Liver (tissue), 10 donors: ENCODE measurements at places on chromosomes 16 and 17.

DNA sequence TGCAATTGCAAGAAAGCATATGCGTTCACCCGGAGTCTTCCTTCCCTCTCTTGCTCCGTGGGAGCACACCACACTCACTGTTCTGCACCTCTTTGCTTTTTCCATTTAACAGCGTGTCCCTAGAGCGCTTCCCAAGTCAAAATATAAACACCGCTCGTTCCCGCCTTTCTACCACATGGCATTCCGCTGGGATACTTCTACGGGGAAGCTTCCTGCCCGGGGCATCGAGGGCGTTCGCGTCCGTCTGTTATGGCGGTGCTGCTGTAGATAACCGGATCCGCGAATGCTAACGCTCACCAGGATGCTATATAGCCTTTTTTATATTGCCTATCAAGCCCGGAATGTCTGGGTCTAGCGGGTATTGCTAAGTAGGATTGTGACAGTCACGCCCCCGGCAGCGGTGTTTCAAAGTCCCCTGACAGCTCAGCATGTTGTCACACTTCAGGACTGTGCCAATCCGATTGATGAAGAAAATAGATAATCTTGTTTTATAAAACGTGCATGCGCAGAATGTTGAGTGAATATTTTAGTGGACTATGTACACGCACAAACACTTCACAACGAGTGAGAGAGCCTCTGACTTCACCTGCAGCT is 31.0 kb downstream of the CCDC40 start:
- DNase-seq: no peak

GRCh38 chr17:20123209-20123608 is 114.0 kb downstream of the SPECC1 start:
- DNase-seq: no peak

GRCh38 chr16:83955218-83956130 is 2.4 kb downstream of the OSGIN1 start:
- no peak for DNase-seq

DNA sequence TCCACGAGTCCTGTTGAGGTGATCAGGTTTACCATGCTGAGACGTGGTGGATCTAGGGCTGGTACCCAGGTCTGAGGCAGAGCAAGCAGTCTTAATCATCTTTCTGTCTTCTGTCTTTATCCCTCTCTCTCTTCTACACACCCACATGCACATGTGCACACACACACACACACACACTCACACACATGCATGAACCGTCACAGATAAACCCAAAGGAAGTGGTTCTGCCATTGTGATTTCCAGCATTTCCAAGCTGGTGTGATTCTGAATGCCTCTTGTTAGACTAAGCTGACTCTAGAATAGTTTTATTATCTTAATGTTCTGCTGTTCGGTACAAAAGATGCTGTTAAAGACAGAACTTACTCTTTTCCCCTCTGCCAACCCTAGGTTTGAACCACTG is 411.8 kb upstream of the SALL1 start:
- DNase-seq: no peak

DNA sequence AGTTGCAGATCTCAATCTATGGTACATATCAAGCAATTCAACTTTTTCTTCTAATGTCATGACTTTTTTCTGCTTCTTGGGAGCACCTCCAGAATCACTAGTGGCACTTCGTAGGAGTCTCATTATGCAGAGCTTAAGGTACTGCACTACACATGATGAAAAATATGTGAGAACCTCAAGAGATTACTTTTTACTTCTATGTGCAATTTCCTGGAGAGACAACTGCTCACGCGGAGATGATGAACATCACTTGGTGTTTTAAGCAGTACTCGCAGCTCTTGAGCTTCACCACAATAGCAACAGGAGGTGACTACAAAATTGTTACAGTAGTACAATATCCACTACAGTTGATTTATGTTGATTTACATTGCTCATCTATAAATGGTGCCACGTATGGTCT is 79.7 kb downstream of the MRTFB start:
- no peak for DNase-seq

DNA sequence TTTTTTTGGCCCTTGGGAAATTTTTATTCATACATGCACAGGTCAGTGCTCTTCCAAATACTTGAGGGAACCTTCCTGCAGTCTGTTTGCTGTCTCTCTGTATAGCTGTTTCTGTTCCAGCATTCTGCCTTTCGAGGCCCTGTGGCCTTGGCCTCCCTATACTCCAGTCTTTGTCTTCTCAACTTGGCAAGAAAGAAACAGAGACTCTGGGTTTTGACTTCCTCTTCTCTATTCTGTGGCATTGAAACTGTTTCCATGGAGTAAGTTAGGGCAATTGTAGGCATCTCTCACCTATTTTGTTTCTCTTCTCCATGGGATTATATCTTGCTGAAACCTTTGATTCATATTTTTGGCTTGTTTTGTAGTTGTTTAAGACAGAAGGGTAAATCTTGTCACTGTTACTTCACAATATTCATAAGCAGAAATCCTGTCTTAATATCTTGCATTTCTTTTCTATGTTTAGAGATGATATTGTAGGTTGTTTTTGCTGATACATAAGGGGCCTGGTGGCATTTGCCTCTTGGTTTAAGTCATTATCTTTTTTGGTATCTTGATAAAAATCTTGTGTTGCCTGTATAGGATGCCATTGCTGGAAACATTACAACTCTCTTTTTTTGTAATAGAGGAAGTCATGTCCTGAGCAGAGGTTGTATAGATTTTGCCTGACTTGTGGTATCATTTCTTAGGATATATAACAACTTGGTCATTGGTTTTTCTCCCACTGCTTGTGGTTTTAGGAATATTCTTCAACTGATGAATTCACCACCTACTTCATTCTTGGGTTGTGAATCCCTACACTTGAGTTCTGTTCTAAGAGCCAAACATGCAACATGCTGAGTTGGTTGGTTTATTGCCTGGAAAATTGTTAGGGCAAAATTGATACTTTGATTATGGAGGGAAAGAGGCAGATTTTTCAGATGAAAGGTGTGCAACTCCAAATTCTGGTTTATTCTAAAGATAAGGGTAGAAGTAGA is 168.6 kb downstream of the FTO start:
- DNase-seq: no peak

GRCh38 chr17:64741038-64741641 is 79.0 kb upstream of the SMURF2 start:
- DNase-seq: no peak

DNA sequence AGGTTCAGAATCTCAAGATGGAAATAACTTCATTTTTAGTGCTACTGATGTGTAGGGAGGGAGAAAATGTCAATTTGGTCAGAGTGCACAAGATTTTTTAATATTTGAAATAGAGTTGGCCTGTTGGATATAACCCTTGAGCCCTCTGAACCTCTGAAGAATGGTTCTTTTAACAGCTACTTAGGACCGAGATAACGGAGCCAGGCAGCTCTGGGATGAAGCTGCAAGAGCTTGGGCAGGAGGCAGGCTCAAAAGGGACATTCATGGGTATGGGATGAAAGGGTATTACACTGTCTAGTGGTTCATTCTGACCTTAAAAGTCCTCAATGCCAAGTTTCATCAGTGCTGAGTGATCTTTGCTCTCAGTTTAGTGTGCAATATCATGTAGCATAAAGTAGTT is 111.4 kb upstream of the CPHXL start:
- DNase-seq: no peak

DNA sequence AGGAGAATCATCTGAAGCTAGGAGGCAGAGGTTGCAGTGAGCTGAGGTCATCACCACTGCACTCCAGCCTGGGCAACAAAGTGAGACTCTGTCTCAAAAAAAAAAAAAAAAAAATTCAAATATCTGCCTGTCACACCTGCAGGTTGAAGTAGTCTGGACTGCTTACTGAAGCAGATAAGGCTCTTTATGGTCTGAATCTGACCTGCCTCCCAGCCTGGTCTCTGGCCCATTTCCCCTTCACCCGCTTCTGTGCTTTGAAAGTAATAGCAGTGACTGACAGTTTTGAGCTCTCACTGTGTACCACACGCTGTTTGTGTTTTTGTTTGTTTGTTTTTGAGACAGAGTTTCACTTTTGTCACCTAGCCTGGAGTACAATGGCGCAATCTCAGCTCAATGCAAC is 5.8 kb downstream of the SEZ6L2 start:
- DNase-seq: no peak

- peak; percentile 43 for DNase-seq
Measured at GRCh38 chr16:83701494-83701893, 106.3 kb upstream of the HSBP1 start.

- no peak for DNase-seq
Measured at GRCh38 chr17:39222151-39222550, 3.6 kb downstream of the STAC2 start.

DNA sequence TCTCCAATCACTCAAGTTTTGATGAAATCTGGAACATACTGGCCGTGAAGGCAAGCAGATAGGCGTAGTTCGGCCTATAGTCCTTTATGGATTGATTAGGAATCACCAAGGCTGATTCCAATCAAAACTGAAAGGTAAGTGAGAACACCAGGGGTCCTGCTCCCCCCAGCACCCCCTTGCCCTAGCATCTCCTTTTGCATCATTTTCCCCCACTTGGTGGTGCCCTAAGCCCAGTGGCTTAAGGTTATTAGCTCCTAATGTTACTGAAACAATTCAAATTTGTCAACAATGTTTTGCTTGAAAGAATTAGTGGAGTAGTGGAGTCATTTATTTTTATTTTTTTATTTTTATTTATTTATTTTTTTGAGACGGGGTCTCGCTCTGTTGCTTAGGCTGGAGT is 4.9 kb downstream of the SLFN14 start:
- no peak for DNase-seq

DNA sequence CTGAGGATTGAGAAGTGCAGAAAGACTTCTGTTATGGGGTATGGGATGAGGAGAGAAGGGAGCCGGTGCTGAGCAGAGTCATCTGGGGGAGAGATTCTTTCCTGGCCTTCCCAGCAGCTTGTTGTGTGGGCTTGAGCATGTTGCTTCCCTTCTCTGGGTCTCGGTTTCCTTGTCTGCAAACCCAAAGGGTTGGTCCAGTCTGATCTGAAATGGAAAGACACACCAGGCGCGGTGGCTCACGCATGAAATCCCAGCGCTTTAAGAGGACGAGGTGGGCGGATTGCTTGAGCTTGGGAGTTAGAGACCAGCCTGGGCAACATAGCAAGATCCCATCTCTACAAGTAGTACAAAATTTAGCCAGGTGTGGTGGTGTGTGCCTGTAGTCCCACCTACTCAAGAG is 6.0 kb downstream of the SOCS3 start:
- DNase-seq: no peak

DNA sequence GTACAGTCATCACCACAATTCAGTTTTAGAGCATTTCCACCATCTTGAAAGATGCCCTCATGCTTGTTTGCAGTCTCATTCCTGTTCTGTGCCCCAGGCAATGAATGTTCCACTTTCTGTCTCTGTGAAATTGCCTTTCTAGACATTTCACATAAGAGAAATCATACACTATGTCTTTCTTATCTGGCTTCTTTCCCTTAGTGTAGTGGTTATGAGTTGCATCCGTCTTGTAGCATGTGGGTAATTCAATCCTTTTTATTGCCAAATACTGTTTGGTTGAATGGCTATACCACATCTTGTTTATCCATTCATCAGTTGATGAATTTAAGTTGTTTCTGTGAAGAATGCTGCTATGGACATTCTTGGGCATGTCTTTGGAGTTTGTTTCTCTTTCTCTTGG is 132.5 kb upstream of the PLCG2 start:
- no peak for DNase-seq

DNA sequence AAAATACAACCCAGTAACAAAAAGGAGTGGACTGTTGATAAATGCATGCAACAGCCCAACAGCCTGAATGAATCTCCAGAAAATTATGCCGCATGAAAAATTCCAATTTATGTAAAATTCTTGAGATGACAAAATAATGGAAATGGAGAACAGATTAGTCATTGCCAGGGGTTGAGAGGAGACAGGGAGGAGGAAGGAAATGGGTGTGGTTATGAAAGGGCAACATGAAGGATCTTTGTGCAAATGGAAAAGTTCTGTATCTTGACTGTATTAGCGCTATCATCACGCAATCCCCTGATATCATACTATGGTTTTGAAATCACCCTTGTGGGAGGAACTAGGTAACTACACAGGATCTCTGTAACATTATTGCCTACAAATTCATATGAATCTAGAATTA is 1058.3 kb upstream of the RBFOX1 start:
- no peak for DNase-seq

GRCh38 chr16:11379420-11379819 is 34.2 kb downstream of the RMI2 start:
- DNase-seq: no peak

DNA sequence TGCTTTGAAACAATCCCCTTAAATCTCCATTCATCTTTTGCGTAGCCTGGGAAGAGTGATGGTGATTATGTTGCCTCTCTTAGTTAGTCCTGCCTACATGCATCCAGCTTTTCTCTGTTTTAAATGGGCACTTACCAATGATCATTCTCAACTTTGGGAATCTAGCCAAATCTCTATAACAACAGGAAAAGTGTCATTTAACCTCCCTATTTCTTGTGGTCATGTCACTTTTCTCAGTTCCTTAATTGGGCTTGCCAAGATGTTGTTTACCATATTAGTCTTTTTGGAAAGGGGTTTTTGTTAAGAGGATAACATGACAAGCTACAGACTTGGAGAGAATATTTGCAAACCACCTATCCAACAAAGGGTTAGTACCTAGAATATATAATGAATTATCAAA is 15.6 kb upstream of the CLEC10A start:
- DNase-seq: no peak

GRCh38 chr17:32651084-32651483 is 164.3 kb downstream of the CDK5R1 start:
- no peak for DNase-seq

- DNase-seq: no peak
Measured at GRCh38 chr16:14600164-14600563, 29.9 kb downstream of the PARN start.

DNA sequence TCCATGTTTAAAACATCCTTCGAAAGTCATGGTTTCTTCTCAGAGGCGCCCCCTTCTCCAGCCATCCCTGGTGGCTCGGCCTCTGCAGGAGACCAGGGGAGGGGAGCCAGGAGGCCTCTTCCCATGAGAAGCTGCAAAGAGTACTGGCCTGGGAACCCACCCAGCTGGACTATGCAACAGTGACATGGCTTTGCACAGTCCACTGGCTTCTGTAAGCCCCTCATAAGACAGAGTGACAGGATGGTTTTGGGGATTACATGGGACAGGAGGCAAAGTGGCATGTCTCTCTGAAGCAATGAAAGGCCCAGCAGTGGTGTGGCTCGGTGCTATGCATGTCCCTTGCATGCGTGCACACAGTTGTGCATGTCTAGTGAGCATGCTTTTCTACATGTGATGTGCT is 99.5 kb downstream of the C16orf78 start:
- DNase-seq: no peak
